PC-3 (cell line): ENCODE measurements at places on chromosomes 5 and 9. TPM values are rescaled to one million over a fixed set of nuclear protein-coding genes. Genes with fewer than 3 reads are reported as not detected.
A peak's percentile ranks its signal among the peaks of the same experiment; 100 is the strongest.

GRCh38 chr5:76249621-76250020 lies 153.5 kb upstream of the IQGAP2 start:
- no peak for DNase-seq
- no peaks in the 10 kb centered on the region for H3K36me3 ChIP-seq
- no peak overlapping the region for H3K4me3 ChIP-seq
- H3K4me1 ChIP-seq = no peaks in the 10 kb centered on the region
- no peak overlapping the region for H3K27ac ChIP-seq

DNA sequence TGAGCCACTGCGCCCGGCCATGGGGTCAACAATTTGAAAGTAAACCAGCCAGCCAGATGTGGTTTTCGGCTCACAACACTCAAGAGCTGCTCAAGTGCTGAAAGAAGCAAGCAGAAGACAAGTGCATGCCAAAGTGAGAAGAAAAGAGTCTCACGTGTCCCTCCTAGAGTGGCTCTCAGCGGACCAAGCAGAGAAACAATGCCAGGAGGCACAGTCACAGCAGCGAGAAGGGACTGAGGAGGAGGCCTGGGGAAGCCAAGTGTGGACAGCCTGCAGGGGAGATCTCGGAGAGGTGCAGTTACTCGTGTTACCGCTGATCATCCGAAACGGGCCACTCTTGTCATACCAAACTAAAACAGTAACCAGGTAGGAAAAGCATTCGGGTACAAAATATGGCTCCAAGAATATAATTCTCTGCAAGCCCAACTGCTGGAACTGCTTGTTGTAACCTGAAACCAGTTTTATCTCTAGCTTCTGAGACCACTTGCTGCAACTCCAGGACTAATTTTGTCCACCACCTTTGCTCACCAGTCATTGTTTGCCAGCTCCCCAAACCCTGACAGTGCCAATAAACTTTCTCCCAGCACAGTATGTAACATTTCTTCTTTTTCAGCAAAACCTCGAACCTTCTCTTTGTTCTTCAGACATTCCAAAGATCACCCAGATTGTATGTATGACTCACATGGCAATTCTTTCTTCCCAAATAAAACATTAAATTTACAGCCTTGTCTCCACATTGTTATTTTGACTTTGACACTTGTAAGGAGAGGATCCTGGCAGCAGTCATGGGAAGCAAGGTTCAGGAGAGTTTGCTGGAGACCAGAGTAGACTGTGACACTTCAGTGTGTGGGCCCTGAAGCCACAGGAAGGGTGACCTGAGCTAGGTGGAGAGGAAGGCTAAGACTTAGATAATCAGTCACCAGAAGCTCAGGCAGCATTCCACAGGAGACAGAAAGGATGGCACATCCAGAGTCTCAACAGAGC lies 6.3 kb downstream of the SLC35D2 start:
- H3K27me3 ChIP-seq = no peaks in the 10 kb centered on the region
- no peak overlapping the region for H3K4me3 ChIP-seq
- H3K27ac ChIP-seq = peak overlapping the region; percentile 58
- H3K36me3 ChIP-seq = no peaks in the 10 kb centered on the region

DNA sequence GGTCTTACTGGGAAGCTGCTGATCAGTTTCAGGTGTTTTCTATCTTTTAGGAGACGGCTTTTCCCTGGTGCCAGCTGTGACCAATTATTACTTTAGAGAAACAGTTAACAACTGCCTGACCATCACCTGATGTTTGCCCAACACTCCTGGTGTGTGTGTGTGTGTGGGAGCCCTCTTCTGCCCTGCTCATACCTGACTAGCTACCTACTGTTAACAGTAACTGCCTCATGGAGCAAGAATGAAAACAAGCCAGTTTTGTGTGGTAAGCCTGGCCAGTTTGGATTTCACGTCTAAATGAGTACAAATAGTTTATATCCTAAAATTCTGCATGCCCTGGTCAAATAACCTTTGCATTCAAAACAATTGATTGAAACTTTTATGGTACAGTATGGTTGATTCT lies 46.1 kb upstream of the RIOK2 start:
- peaks cover 13% of the 10 kb centered on the region; the same call in 1 of the 2 replicates for H3K4me1 ChIP-seq
- no peak overlapping the region for H3K27ac ChIP-seq
- H3K4me3 ChIP-seq = no peak overlapping the region
- peak; percentile 44 for DNase-seq
- H3K27me3 ChIP-seq = no peaks in the 10 kb centered on the region
- H3K36me3 ChIP-seq = no peaks in the 10 kb centered on the region

DNA sequence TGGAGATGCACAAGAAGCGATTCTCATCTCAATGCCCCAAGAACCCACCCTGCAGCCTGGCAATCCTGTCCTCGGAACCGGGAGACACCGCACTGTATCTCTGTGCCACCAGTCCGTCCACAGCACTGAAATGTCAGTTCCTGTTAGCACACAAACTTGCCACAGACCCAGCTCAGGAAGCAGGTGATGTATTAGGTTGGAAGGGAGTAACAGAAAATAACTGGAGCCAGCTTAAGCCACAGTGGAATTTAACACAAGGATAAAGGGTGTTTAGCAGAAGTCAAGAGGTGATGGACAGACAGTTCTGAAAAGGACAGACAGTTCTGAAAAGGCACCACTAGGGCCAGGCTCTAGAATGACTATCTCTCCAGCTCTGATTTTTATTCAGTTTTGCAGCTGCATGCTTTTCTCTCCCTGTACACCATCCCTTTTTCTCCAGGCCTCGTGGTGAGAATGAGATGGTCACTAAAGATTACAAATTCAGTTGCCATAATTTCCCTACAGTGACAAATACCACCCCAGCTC lies 114.4 kb downstream of the ANKRD18B start:
- peaks cover 58% of the 10 kb centered on the region for H3K27me3 ChIP-seq
- no peak overlapping the region for H3K4me3 ChIP-seq
- no peak overlapping the region for H3K27ac ChIP-seq
- no peak for DNase-seq
- H3K36me3 ChIP-seq = no peaks in the 10 kb centered on the region

The FOCAD gene
- 35.1 and 38.4 TPM in 2 replicates for total RNA-seq

The SHROOM1 gene
- 13.6 and 15.7 TPM in 2 replicates for total RNA-seq

The SLC1A3 gene
- total RNA-seq = 23.2 and 24.7 TPM in 2 replicates

The SYNPO gene
- 5.3 and 8.4 TPM in 2 replicates for total RNA-seq

The DOCK2 gene
- total RNA-seq = 0.26 and 0.58 TPM in 2 replicates

The MUSK gene
- total RNA-seq = not detected in 2 replicates

The MEGF10 gene
- not detected in 2 replicates for total RNA-seq
